ENCODE measurements at places on chromosomes 16 and 17.
A peak's percentile ranks its signal among the peaks of the same experiment; 100 is the strongest.

- DNase-seq = no peak
Measured at GRCh38 chr17:20184977-20185619, 175.9 kb downstream of the SPECC1 start.

DNA sequence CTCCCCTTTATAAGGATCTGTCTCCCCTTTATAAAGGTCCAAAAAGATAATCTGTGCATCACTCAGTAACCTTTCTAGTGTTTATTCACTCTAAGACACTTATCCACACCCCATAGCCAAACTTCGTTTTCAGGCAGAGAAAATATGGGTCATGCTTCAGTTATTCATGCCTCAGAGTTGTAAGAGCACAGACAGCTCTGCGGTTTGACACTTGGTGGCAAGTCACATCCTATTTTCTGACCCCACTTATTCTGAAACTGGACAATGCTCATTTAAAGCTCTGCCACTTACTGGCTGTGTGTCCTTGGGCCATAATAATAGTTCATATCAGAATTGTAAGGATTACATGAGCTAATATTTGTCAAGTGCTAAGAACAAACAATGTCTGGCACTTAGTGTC is 2.0 kb upstream of the KRTAP2-1 start:
- no peak for DNase-seq

DNA sequence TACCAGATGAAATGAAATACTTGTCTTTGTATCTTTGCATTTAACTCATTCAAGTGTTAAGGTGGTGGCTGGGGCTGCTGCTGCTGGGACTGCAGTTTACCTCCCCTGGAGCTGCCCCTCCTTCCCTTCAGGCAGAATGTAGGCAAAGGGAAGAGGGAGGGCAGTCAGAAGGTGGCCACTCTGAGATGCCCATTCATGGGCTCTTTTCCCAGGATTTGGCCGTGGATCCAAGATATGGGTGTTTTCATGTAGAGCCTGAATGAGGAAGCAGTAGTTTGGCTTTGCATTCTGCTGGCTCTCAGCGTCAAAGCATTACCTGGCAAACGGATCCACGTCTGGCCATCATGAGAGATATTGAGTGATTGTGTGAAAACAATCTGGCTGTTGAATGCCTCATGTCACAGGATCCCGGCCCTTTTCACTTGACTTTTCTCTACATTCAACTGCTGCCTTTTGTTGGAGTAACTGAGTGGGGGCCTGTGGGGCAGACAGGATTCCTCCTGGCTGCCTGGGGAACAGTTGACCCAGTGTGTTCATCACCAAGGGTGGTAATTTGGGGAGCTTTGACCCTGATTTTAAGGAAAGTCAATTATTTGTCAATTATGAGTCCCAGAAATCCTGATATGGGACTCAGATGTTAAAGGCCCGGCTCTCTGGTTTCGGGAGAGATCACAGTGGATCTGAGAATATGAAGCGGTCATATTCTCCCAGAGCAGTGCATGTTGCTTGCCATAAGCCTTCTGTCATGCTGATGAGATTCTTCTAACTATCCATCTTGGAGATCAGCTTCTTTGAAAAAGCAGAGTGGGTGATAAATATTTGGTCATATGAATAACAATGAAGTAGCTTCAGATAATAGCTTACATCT is 236.8 kb downstream of the IRX3 start:
- DNase-seq = no peak

GRCh38 chr16:66509576-66509975 is 40.3 kb downstream of the TK2 start:
- DNase-seq = no peak

DNA sequence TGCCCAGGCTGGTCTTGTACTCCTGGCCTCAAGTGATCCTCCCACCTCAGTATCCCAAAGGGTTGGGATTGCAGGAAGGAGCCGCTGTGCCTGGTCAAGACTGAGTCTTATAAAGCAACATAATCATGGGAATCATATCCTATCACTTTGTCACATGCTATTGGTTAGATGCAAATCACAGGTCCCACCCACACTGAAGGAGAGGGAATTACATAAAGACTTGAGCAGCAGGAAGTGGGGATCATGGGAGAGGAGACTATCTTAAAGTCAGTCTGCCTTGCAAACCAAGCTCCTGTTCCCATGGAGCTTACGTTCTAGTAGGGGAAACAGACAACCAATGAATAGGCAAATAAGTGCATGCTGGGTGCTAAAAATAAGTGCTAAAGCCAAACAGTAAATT is 28.3 kb upstream of the TENT4B start:
- no peak for DNase-seq

GRCh38 chr16:8641671-8642070 is 20.2 kb downstream of the METTL22 start:
- DNase-seq = no peak

- no peak for DNase-seq
Measured at GRCh38 chr17:46726206-46726605, 92.3 kb downstream of the WNT3 start.

GRCh38 chr16:67963662-67964321 is 4.6 kb downstream of the SLC12A4 start:
- no peak for DNase-seq

- no peak for DNase-seq
Measured at GRCh38 chr16:14303639-14304394, 232.7 kb downstream of the MRTFB start.

- peak; percentile 59 for DNase-seq
Measured at GRCh38 chr16:31487720-31488467, 5.0 kb downstream of the SLC5A2 start.

- DNase-seq = no peak
Measured at GRCh38 chr16:22139008-22139407, 23.3 kb upstream of the SDR42E2 start.

DNA sequence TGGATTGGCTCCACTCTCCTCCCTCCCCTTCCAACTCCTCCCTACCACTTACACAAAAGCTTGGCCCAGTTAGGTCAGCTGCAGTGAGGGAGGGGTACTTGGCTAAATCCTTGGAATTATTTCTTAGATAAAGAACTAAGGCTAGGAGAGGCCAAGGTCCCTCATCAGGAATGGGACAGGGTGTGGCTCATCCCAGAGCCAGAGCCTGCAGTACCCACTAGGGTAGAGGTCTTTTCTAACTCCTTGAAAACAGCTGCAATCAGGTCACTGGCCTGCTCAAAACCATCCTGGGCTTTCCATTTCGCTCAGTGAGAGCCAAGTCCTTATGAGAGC is 1.9 kb upstream of the SLC46A1 start:
- no peak for DNase-seq

DNA sequence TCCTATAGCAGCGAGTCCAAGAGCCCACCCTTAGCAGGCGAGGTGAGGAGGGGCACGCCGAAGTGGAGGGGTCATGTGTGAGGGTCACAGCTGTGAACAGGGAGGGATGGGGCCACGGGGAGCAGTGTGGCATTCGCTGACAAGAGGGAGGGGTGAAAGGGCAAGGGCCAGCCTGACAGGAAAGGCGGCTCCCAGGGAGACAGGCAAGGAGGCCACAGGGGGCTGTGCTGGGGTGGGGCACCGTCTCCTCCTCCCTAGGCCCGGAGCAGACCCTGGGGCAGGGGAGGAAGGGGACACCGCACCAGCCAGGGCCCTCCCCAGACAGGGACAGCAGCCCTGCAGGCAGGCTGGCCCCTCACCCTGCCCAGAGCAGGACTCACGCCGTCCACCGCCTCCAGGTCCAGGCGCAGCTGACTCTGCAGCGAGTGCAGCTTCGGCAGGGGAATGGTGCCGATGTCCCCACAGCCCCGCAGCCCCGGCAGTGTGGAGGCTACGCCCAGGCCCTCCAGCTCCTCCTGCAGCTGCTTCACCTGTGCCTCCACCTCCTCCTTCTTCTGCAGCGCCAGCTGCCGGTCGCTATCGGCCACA is 15.1 kb downstream of the GNPTG start:
- no peak for DNase-seq

GRCh38 chr17:3667366-3668278 is 756 bp downstream of the TAX1BP3 start:
- DNase-seq = peak; percentile 50

Measured in NCI-H1930 (cell line).